Activated T-cell treated with anti-CD3 and anti-CD28 coated beads, Interleukin-2, amount 50 U/mL, for 4 hours (primary cell): ENCODE measurements at places on chromosomes 5 and 9. TPM values are rescaled to one million over a fixed set of nuclear protein-coding genes. Genes with fewer than 3 reads are reported as not detected.

PCDHGA4 gene
- total RNA-seq: 0.08 TPM

TMC1 gene
- not detected for total RNA-seq

SLC34A1 gene
- total RNA-seq: not detected

DAB2IP gene
- 0.24 TPM for total RNA-seq

DNA sequence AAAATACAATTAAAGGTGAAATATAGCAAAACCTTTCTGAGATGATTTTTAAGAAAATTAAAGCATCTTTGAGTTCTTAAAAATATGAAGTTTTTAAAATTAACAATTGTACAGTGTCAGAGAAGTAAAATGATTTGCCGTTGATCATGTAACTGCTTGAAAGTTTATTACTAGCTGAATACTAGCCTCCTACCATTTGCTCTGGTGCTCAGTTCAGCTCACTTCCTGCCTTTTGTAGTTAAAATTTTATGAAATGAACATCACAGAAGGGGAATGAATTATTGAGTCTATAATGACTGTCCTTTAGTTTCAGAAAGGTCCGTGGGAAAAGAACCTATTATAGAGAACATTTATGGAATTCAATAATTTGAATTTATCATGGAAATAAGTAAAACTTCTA is 9.7 kb downstream of the YTHDC2 start:
- DNase-seq: no peak

DNA sequence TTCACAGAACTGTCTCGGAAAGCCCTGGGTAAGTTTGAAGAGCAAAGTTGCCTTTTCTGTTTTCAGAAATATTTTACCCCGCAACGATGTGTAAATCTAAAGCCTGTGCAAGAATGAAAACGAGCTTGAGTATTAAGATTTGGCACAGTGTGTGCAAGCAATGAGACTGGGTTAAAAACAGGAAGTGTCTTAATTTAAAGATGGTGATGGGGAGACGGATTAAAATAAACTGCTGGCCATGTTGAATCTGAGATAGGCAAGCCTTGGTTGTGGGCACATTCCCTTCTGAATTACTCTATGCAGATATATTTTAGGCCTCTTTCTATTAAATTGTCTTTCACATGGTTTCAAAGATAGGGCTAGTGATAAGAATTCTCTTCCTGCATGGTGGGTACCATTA is 294.2 kb upstream of the DMRT1 start:
- DNase-seq: no peak

DNA sequence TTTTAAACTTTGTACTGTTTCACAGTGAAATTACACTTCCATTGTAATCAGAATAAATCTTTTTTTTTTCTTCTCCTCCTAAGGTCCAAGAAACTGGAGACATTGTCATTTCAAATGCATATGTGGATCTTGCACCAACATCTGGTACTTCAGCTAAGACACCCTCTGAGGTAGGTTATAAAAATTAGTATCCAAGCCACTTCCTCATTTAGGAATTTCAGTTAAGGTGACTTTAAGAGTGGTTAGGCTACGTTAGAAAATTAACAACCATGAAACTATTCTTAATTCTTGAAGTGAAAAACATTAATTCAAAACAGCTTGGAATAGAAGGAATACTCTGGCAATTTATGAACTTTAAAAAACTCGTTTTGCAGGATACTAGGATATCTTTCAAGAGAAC is 77.5 kb downstream of the HSD17B4 start:
- DNase-seq: no peak

GRCh38 chr5:174446988-174447387 is 277.4 kb upstream of the MSX2 start:
- DNase-seq: no peak

DNA sequence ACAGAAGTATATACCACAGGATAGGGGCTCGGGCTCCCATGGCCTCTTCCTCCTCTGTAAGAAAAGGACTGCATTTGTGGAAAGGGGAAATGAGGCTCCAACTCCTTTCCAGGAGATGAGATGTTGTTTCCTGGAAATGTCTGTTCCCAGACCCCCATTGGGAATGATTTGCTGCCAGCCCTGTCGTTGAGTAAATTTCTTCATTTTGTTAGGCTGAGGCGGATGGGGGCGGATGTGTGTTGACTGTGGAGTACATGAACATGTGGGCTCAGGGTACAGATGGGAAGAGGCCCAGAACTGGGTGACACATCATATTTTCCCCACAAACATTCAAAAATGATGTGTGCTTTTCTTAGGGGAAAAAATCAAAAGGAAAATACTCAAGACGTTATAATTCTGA is 28.8 kb upstream of the TNFAIP8 start:
- DNase-seq: peak; percentile 51

- DNase-seq: no peak
These were observed 155.3 kb upstream of the GNA14 start for GRCh38 chr9:77803423-77803822.

- no peak for DNase-seq
These were observed 149.8 kb upstream of the FGF10 start for GRCh38 chr5:44538797-44539601.

- no peak for DNase-seq
These were observed 64.4 kb downstream of the FAM114A2 start for GRCh38 chr5:153974131-153974812.
